ENCODE measurements at places on chromosomes 2 and 18.

DNA sequence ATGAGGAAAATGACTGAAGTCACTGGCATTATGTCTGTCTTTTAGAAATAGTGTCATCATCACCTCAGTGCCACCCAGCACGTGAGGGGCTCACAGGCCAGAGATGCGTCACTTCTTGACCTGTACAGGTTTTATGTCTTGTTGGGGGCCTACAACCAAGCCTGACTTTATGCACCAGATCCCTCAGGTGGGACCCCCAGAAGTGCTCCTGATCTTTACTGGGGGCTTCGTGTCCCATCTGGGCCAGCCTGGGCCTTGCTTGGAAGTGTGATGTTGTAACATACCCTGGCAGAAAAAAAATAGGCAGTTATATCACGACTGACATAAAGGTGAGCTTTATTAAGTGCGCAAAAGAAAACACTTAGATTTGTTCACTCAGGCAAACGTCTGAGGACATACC is 21.5 kb upstream of the GNAL start:
- DNase-seq = no peak

DNA sequence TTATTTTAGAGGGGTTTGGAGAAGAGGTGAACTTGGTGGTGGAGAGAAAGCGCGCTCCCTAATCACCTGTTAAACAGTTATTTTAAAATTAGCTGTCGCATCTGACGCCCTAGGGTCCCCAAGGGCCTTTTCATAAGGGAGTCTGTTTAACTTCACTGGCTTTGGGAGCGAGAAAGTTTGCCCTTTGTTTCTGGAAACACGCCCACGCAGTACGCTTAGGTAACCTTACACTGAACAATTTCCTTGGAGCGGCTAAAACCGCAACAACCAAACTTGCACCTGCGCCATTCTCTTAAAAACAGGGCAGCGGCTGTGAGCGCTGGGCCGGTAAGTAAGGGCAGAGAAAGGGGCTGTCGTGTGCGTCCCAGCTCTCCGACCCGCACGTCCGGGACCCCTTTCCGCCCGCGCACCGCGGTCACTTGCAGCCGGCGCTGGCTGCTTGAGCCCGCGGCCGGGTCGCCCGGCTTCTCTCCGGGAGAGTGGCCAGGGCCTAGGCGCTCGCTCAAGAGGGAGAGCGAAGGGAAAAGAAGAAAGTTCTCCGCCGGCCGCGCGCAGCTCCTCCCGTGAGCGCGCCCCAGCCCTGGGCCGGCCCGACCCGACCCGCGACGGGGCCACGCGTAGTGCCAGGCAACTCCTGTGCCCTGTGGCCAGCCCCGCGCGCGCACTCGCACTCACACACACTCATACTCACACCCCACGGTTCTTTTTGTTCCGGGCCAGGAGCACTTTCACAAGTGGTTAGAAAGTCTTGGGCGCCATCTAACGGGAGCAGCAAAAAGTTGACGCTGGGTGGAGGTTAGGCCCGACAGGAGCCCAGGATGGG is 19.2 kb downstream of the POU3F3 start:
- DNase-seq = peak; percentile 70

DNA sequence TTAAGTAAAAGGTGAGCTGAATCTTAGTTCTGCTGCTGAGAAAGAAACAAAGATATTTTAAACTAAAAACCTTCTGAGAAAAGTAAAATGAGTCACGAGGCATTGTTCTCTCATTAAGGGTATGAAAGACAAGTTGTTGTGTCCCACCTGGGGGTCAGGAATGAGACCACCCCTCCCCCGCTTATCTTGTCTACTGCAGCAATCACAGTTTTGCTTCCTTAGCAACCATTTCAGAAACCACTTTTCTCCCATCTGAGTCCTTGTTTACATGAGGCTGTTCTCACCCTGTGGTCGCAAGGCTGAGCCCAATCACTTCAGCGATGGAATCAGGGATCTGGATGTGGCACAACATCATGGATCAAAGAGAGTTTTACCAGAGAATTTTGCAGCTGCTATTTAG is 377.6 kb upstream of the NETO1 start:
- no peak for DNase-seq

DNA sequence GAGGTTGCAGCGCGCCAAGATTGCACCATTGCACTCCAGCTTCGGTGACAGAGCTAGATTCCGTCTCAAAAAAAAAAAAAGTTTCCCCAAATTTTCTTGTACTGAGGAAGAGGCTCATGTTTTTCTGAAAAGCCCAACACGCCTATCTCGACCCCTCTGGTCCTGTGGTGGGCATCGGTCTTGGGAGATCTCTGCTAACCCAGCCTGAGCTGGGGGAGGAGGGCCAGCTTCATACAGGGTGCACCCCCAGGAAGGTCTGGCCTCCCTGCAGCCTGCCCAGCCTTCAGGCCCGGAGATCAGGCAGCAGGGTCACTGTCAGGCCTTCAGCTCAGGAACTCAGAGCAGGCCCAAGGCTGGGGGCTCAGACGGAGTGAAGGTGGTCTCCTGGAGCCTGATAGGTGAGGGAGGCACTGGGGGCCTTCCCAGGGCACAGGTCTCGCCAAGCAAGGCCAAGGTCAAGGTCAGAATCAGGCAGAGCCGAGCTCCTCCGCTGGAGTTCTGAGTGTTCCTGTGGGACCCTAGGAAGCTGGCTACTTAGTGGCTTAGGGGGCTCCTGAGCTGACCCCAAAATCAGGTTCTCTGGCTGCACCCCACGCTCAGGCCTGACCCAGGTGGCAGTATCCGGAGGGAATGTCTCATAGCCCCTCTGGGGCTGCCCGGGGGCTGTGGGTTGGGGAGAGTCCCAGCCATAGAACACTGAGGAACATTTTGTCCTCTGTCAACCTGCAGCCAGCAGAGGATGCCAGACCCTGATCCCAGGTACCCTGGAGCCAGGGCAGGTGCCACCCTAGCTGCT is 37.9 kb upstream of the SMAD7 start:
- DNase-seq = no peak

DNA sequence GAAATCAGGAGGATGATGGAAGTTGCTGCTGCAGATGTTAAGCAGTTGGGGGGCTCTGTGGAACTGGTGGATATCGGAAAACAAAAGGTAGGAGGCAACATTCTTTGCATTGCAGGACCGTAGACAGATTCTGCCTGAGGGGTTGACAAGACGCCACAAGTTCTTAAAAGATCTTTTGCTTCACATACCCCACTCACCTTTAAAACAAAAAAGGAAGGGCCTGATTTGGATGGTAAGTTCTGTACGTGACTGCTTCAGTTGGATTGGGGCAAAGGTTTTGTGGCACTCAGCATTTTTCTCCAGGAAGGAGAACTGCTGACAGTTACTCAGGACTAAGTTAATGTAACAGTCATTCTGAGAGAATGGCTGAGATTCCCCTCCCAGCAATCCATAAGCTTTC is 5.2 kb downstream of the CNDP2 start:
- no peak for DNase-seq

DNA sequence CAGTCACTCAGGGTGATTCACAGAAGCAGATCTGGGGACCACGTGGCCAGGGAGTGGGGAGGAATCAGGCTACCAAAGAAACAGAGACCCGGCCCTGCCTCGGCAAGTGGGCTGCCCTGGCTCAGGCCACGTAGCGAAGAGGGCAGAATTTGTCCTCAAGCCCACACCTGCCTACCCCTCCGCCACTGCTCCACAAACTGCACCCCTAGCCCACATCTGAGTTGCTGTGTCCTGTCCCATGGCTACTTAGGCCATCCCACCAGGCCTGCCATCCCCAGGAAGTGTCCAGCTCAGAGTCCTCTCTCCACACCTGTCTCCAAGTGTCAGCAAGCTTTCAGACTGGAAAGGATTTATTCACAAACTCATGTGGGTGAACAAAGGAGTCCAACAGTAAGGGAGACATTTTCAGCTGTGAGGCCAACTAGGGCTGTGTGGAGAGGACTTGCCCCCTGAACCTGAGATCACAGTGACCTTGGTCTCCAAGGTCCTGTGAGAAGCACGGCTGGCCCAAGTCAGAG is 31.7 kb upstream of the ASPRV1 start:
- no peak for DNase-seq

DNA sequence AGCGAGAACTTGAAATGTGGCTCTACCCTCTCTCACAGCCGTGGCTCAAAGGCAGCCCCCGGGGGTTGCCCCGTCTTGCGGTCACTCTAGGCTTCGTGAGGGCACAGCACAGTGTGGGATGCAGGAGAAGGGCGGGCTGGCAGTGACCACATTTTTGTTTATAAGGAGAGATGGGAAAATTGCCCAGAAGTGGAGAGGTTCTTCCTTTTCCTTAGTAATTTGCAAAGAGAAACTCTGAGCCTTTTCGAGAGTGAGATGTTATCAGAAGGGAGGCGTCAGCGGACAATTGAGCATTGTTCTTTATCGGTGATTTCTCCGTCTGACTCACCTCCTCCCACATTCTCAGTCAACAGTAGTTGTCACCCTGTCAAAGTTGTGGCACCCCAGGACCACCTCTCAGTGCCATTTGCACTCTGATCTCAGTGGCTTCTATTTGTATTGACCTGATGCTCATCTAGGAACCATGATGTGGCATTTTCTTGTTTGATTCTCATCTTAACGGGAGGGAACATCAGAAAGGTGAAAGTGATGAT is 89.6 kb downstream of the ACAA2 start:
- peak; percentile 65 for DNase-seq

- DNase-seq = peak; percentile 80
These were observed 102.6 kb downstream of the HDAC4 start for GRCh38 chr2:239298116-239298804.

GRCh38 chr2:98769114-98769476 is 38.2 kb upstream of the MGAT4A start:
- no peak for DNase-seq

DNA sequence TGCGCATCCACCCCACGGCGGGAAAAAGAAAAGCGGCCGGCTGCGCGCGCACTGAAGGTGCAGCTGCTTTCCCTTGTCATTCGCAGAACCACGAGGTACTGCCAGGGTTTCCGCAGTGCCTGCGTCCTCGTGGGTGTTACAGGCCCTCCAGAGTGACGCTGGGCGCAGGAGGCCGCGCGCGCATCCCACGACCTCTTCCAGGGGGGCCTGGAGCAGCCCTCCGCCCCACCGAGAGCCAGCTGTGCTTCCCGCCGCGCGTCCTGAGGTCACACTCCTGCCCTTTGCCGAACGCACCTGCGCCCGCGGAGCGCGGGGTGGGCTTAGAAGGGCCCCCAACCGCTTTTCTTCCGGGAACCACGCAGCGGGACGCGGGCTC is 378 bp upstream of the IAH1 start:
- peak; percentile 65 for DNase-seq

DNA sequence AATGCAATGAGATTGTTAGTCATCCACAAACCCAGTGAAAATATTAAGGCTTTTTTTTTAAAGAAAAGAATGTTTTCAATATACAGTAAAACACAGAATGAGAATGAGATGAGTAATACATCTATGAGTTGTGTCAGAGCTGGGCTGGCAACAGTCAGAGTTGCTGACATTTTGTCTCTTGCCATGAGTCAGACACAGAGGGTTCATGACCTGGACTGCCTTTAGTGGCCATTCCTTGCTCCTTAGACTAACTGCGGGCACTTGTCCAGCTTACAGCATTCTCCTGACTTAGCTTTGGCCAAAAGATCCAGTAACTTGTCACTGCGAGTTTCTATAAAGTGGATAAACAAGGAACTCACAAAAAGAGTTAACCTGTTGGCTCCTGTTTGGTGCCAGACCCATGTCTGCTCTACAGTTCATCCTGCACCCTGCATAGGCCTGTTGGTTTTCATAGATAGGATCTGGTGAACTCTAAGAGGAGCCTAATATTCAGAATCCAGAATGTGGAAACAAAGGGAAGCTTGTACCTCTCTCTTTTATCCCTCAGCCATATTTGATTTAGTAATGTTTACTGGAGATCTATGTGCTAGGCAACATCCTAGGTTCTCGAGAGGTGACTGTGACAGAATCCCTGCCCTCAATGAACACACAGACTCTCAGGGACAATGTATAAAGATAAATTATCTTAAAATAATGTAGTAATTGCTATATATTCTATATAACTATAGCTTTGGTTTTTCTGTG is 391.5 kb upstream of the VWC2L start:
- peak; percentile 6 for DNase-seq

GRCh38 chr2:82139979-82140611 is 1835.5 kb upstream of the LRRTM1 start:
- DNase-seq = no peak

DNA sequence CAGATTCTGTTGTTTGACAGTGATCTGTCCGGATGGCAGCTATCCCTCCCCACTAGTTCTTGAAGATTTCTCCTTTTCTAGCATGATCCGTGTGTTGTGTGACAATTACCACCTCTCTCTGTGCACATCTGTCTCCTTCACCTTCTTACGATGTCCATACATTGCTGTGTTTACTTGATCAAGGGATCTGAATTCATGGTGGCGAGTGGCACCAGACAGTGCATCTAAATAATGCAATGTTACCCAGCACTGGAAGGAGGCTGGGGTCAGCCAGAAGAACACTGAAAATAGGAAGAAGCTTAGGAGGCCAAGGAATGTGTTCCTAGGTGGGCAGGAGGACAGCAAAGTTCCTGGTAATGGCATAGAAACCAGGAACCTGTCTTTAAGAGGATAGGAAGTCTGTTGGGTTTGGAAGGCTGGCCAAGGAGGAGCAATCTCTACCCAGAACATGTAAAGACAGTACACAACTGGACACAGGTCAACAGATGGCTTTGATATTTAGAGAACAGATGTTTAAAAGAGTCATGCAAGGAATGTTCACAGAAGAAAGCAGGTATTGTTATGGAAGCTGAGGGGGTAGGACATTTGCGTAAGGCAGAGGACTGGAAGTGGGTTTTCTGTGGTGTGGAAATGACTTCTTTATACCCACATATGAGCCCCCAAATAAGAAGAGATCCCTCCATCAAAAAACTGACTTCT is 126.4 kb downstream of the HRH4 start:
- DNase-seq = no peak

DNA sequence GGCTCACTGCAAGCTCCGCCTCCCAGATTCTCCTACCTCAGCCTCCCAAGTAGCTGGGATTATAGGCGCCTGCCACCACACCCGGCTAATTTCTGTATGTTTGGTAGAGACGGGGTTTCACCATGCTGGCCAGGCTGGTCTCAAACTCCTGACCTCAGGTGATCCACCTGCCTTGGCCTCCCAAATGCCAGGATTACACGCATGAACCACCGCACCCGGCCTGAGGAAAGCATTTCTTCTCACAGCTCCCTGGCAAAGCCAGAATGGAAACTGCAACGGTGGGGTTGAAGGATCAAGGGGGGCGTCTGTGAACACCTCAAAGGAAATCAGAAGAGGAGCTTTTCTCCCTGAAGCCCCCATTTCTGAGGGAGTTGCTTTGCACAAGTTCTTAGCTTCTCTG is 11.2 kb upstream of the TEX51 start:
- DNase-seq = no peak

GRCh38 chr18:75351409-75351808 is 76.1 kb downstream of the SMIM21 start:
- DNase-seq = no peak
